ENCODE measurements at places on chromosomes 2 and 18.

GRCh38 chr2:111627256-111627655 is 256.7 kb downstream of the ANAPC1 start:
- no peak for DNase-seq

DNA sequence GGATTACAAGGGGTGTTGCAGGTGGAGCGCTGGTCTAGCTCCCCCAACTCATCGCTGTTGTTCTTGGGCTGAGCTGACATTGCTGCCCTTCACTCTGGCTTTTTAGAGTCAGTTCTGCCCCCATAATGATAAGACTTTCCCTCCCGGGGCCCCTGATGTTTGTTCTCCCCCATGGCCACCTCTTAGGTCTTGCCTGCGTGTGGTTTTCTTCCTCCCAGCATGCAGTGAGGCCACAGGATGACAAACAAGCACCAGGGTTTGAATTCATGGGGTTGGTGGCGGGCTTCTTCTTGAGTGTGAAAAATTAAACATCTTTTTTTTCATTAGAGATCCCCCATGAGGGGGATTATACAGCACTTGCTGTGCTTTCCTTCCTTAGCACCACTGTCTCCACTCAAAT is 74.1 kb downstream of the CTAGE1 start:
- DNase-seq = no peak

- no peak for DNase-seq
These were observed 16.7 kb upstream of the GLS start for GRCh38 chr2:190863946-190864345.

GRCh38 chr2:50514901-50515300 is 517.0 kb downstream of the NRXN1 start:
- no peak for DNase-seq

- DNase-seq = no peak
These were observed 79.7 kb downstream of the MDH1 start for GRCh38 chr2:63668466-63668865.

- no peak for DNase-seq
These were observed 443.9 kb upstream of the ZNF804A start for GRCh38 chr2:184154438-184154837.

DNA sequence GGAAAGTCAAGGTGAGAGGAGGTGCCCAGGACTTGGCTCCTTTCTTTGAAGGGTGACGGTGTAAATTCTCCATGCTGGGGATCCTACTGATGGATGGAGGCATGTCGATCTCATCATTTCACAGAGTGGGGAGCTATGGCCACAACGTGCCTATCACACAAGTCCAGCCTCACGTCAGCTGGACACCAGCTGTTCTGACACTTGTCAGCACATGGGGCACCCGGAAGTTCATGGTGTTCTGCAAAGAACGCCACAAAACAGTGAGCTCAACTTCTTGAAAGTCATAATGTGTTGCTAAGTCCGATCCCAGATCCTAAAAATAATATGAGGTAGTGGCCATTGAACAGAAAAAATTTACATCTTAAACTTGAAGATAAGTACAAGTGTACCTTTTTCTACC is 12.3 kb downstream of the PAX8 start:
- no peak for DNase-seq

All from fibroblast of lung (primary cell).